ENCODE measurements at places on chromosomes 3 and 15.
A peak's percentile ranks its signal among the peaks of the same experiment; 100 is the strongest.

DNA sequence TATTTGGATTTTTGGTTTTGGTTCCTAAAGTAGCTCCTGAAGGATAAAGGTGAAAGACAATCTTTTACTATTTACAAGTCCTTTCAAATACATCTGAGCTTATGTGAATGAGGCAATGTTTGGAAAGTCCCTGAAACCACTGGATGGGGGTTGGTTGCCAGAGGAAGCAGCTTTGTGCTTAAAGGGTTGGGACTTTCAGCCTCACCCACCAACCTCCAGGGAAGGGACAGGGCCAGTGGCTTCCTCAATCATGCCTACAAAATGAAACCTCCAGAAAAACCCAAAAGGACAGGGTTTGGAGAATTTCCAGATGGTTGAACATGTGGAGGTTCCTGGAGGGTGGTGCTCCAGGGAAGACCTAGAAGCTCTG is 20.9 kb upstream of the ABHD17C start:
- no peak for DNase-seq

DNA sequence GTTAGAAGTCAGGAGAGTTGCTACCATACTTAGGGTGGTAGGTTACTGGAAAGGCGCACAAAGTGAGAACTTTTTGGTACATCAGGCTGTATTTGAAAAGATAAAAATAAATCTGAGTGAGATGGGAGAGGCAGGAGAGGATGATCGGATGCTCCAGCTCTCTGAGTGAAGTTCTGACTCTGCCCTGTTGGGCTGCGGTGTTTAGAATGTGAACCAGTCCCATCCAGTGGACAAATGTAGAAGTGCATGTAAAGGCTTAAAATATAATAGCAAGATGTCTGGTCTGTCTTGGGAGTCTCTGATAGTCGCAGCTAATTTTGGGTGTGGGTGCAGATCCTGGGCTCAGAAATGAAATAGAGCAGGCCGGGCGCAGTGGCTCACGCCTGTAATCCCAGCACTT is 30.4 kb downstream of the ACKR2 start:
- DNase-seq, result no peak

DNA sequence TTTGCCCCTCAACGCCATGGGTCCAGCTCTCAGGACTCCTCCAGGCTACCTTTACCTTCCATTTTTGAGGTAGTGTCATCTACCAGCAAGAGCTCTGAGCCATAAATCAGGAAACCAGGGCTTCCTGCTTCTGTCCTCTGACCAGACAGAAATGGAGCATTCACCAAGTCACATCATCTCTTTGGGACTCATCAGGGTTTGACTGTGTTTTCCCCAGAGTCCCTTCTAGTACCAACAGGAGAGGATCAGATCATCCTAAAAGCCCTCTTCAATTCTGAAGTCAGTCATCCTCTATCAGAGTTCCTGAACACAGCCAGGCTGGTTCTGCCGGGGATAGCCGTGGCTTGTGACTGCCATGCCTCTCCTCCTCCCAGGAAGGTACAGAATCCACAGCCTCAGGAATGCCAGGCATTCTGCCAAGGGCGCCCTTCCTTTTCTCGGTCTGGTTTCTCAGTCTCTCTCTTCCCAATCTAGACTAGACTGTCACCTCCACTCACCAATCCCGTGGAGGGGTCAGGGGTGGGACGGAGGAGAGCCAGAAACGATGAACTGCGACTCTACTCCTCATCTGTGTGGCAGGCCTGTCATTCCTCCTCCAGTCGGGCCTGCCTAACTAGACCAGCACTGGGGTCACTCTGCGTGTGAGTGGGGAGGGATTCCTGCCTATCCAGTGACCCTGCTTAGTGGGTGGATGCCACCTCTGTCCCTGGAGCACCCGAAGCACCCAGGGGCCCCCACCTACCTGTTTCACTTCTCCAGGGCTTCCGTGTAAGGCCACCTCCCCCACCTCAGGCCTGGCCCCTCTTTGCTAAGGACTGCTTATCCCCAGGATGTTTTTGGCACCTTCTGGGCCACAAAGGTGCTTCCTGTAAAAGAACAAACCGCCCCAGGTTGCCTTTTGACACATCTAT is 30.9 kb downstream of the CCNL1 start:
- DNase-seq, result peak; percentile 33

GRCh38 chr15:66591322-66591862 is 25.6 kb upstream of the LCTL start:
- DNase-seq, result no peak

- DNase-seq, result no peak
Observed at GRCh38 chr3:144521131-144521530, 549.5 kb downstream of the DIPK2A start.

DNA sequence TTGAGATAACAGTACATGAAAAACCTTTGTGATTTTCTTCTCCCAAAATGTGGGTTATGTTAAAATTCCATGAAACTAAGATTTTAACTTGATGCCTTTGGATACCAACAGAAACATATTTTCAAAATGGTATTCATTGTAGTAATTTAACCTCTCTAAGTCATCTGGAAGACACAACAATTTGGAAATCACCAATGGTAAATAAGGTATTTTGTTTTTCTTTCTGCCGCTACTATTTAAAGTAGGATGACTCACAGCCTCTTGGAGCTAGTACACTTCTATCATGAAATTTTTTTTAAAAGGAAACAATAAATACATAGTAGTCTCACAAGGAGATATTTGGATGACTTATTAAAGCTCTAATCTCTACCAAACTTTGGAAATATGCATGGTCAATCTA is 291.6 kb upstream of the VEPH1 start:
- DNase-seq, result no peak

Data from CD4-positive, alpha-beta T cell treated with Interleukin-15 for 1 hour (primary cell).